T-cell (primary cell): ENCODE measurements at places on chromosomes 12 and 14. TPM values are rescaled to one million over a fixed set of nuclear protein-coding genes. Genes with fewer than 3 reads are reported as not detected.

TBX5 gene
- total RNA-seq: not detected

LBHD2 gene
- total RNA-seq: not detected

SDR39U1 gene
- total RNA-seq: 79.6 TPM

COCH gene
- 0.76 TPM for total RNA-seq

KRT80 gene
- 0.09 TPM for total RNA-seq
